Central memory CD4-positive, alpha-beta T cell (primary cell): ENCODE measurements at places on chromosomes 13 and 19.
A peak's percentile ranks its signal among the peaks of the same experiment; 100 is the strongest.

- DNase-seq, result no peak
These were observed 763.5 kb upstream of the GPC6 start for GRCh38 chr13:92463134-92463533.

- DNase-seq, result no peak
These were observed 45.0 kb upstream of the TDRD3 start for GRCh38 chr13:60351855-60352615.

DNA sequence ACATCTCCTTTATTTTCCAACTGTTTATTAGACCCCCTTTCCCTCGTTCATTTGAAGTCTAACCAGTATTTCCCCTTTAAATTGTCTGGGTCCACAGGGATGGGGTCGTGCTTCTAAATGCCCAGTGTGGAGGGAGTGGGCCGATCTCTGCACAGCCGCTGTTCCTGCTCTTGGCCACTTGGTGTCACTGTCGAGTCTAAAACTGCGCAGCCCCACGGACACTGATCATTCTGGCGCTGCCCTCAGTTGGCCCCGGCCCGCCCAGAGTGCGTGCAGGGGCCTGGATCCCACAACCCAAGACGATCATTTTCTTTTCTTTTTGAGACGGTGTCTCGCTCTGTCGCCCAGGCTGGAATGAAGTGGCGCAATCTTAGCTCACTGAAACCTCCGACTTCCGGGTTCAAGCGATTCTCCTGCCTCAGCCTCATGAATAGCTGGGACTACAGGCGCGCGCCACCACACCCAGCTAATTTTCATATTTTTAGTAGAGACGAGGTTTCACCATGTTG lies 12.0 kb downstream of the WDR88 start:
- DNase-seq, result peak; percentile 46

GRCh38 chr13:75479102-75479740 lies 2.7 kb downstream of the TBC1D4 start:
- DNase-seq, result no peak

GRCh38 chr19:50489461-50490011 lies 12.9 kb upstream of the GARIN5A start:
- DNase-seq, result no peak

GRCh38 chr19:43616306-43616705 lies 3.1 kb downstream of the ZNF428 start:
- DNase-seq, result no peak

DNA sequence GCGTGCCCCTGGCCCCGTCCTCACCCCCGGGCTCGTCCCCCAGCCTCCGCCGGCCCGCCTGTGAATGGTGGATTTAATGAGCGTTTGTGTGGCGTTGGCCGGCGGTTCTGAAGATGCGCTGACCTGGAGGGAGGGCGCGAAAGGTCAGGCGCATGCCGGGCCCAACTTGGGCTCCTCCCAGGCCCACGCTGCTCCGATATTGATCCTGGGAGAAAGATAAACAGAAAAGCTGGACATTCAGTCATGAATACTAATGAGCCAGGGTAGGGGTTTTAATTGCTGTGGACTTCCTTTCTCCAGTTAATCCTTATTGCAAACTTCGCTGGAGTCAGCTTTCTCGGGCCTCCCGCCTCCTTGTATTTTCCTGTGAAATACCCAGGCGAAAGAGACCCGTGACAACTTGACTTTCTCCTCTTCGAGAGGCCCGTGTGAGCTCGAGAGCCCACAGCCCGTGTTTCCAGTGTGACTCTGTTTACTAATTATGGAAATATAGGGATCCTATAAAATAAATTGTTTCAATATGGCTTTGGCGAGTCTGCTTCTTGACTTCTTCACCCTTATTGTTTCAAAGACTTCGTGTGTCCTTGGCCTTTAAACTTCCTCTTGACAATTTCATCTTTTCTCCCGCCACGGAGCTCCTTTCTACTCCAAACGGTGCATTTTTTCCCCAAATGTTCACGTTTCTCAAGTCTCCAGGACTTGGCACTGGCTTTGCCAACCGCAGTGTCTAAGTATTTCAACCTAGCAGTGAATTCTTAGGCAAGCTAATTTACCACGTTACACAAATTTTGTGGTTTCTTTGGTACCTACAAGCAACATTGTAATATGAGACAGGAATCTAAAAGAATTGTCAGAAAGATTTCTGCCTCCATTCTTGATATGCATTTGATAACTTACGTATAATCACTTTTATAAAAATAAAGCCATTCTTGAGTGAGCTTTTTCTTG lies 10.5 kb downstream of the ZIC2 start:
- no peak for DNase-seq

DNA sequence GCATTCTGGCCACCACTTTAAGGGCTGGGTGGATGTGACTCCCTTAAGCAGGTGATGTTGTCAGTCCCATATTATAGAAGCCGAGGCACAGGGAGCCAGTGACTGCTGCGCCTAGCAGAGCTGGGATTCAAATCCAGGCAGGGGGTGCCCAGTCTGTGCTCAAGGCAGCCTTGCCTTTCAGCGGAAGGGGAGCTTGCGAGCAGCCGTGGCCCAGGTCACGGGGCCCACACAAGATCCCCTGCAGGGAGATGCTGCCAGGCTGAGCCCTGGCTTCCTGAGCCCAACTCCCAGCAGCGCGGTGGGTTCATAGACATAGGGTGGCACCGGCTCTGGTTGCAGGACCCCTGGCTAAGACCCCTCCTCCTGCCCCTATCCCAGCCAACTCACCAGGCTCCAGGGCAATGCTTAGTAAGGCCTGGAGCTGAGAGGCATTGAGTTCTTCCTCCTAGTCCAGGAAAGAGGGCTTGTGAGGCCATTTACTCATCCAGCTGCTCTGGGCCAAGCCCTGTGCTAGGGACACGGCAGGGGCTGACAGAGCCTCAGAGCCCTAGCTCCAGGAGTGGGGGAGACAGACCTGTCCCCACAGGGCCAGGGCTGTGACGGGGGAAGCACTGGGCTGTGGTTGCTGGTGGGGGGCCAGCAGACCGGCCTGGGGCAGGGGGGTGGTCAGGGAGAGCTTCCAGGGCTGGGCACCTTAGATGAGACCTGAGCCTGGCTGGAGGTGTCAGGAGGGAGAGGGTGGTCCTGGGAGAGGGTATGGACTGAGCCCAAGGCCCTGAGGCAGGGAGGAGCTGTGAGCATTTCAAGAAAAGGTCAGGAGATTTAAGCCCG lies 9.6 kb downstream of the CAPN12 start:
- peak; percentile 35 for DNase-seq

DNA sequence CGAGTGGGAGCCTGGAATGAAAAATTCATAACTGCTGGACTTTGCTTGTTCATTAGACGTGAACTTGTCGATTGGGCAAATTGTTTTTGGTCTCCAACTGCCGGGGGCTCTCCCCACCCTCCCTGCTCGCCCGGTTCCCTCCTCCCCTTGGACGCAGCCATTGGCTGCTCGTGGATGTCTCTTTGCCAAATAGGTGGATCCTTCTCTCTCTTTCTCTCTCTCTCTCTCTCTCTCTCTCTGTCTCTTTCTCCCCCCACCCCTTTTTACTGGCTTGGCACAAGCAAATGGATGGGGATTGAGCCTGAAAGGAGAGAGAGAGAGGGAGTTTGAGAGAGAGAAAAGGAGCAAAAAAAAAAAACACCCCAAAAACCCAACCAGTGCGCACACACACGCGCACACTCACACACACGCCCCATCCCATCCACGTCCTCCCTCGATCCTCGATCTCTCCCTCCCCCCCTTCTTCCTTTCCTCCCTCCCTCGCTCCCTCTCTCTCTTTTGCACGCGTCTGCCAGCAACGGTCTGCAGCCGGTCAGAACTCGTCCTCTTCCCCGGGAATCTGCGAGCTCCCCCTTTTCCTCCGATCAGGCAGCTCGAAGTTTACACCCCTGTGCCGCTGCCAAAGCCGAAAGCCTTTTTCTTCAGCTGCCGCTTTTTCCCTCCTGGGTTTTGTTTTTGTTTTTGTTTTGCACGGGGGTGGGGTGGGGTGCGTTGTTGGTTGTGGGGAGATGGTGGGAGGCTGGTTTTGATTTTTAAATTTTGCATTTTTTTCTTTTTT lies 27.8 kb downstream of the NFIX start:
- no peak for DNase-seq

DNA sequence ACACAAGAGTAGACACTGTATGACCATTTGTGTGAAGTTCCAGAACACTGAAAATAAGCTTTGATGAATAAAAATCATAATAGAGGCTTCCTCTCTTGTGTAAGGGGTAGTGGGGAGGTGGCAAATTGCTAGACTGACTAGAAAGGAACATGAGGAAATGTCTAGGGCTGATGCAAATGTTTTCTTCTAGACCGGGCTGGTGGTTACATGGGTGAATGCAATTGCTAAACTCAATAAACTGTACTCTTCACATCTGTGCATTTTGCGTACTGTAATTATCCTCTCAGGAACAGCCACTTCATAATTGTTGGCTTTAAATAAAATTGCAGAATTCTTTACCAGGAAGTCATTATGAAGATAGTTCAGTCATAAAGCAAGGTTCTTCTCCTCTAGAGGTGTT lies 5.2 kb upstream of the KBTBD7 start:
- no peak for DNase-seq

DNA sequence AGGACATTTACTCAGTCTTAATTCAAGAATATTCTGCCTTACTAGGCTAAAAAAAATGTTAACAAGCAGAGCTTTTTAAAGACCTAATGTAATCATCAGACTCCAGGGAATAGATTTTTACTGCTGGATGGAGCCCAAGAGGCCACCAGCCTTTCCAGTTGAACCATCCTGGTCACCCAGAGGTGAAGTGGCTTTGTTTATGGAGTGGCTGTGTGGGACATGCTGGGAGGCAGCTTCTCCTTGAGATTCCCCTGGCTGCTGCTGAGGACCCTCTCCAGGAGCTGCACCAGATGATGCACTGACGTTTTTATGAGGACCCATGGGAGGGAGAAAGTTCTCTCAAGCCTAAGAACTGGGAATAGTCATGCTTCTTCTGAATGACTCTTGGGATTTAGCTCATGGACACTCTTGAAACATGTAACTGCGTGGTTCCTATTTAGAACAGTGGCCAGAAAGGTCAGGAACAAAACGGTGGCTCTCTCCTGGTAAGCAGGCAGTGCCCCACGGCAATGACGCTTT lies 205.9 kb upstream of the MIR17HG start:
- DNase-seq, result no peak

DNA sequence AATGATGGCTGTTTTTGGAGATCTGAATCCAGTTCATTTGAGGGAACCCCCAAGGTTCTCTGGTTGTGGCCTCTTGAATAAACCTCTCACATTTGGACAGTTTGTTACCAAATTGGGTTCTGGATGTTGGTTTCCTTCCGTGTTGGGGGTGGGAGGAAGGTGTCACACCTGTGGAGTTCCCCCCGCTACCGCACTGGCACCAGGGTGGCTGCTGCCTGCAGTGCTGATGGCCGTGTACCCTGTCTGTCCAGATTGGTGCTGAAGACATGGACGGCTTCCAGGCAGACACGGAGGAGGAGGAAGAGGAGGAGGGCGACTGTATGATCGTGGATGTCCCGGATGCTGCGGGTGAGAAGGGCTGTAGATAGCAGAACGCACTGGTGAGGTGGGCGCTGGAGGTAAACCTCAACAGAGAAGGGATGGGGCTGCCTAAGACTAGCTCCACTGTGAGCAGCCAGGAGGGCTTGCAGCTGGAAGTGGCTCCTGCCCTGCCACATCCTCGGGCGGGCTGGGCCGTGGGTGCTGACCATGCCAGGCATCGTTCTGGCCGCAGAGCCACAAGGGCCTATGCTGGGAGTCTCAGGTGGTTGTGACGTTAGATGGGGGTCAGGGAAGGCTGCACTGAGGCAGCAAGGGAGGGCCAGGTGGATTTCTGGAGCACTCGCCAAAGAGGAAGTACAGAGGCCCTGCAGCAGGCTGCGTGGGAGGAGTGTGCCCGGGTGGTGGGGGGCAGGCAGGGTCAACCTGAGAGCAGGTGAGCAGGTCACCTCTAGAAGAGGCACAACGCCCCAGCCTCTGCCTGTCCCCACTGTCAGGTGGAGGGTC lies 15.4 kb downstream of the UBXN6 start:
- no peak for DNase-seq

GRCh38 chr13:85091631-85092234 lies 707.5 kb downstream of the SLITRK6 start:
- no peak for DNase-seq

- DNase-seq, result no peak
These were observed 15.0 kb downstream of the ZC3H4 start for GRCh38 chr19:47098608-47099007.

GRCh38 chr19:44002566-44003460 lies at the start of gene ZNF230:
Gene ZNF230 (plus strand): TSS chr19:44002957. CDS start chr19:44007079, 4,122 bp downstream.
- DNase-seq, result peak; percentile 83

DNA sequence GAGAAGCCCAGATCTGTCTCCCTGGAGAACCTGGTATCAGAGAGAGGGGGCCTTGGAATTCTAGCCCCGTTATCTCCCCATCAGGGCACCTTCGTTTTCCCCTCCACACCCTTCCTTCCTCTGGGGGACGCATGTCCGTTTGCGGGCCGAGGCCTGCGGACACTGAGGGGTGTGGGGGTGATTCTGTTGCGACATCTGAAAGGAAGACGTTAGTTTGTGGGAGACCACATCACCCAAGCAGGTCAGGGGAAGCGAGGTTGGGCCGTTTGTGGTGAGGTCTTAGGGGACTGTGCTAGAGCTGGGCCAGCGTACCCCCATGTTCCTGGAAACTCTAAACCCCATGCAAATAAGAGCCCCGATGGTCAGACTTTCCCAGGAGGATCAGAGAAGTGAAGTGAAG lies 3.7 kb upstream of the HSH2D start:
- DNase-seq, result no peak

DNA sequence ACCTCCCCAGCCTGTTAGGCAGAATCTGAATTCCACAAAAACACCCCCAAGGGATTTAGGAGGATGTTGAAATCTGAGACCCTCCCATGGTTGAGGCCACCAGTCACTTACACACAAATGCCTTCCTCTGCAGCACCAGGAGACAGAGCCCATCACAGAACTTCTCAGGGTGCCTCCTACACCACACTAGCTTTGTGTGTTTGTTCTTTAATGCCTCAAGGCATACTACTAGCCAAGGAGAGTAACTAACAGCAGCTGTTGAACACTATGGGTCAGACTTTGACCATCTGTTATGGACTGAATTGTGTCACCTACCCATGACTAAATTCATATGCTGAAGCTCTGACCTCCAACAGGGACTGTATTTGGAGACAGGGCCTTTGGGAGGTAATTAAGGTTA lies 9.5 kb upstream of the MED26 start:
- DNase-seq, result no peak
